Hematopoietic multipotent progenitor cell treated with erythropoietin and hydrocortisone succinate and interleukin-3 and kit ligand, for 15 days (in vitro differentiated cells): ENCODE measurements at places on chromosomes 12 and 14.

DNA sequence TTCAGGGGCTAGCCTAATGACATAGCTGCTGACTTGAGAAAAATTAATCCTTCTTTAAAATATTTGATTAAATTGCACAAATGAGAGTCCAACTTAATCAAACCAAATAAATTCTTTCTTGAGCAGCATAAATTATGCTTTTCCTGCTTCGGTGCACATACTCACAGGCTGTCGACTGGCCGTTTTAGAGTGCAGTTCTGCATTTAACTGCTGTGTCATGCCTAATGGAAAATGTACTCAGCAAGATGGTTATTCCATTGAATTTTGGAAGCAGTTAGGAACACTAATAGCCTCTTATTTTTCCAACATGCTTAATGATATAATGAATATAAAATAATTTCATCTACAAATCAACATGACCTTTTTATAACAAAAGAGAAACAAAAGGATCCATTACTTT lies 266.1 kb upstream of the LRIG3 start:
- DNase-seq, result no peak

- no peak for DNase-seq
Observed at GRCh38 chr14:70050136-70050535, 138.6 kb downstream of the SLC8A3 start.

GRCh38 chr14:22973217-22974032 lies 8.9 kb downstream of the AJUBA start:
- DNase-seq, result peak; percentile 59

- no peak for DNase-seq
Observed at GRCh38 chr14:95026851-95027463, 130.4 kb downstream of the DICER1 start.

DNA sequence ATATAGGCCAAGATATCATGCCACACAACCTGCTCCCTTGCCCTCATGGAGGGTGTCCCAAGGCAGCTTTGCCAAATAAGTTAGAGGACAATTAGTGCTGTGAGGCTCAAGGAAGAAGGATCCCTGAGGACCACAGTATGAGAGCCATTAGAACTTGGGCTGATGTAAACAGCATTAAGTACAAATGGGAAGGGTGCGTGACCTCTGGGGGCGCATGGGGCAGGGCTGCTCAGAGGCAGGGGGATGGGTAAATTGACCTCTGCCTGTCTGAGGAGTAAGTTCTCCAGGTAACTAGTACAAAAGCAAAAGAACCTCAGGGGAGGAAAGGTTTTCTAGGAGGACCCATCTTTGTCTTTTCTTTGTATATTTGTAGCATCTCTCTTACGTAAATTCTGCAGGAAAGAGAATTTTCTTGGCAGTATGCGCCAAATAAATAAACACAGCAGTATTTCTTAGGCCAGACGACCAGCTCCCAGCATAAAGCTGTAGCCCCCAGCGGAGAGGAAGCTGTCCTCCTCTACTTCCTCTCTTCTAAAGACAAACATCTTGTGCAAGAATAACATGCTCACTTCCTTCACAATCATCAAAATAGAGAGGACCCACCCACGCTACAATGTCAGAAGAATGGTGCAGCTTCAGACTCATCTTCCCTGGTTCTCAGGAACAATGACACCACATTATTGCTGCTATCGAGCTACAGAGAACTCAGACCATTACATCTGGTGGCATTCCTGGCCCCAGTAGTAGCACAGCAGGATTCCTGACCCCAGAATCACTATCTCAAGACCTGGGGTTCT lies 16.4 kb upstream of the VWF start:
- DNase-seq, result no peak

GRCh38 chr12:27013611-27014084 lies 536 bp downstream of the TM7SF3 start:
- DNase-seq, result peak; percentile 31

DNA sequence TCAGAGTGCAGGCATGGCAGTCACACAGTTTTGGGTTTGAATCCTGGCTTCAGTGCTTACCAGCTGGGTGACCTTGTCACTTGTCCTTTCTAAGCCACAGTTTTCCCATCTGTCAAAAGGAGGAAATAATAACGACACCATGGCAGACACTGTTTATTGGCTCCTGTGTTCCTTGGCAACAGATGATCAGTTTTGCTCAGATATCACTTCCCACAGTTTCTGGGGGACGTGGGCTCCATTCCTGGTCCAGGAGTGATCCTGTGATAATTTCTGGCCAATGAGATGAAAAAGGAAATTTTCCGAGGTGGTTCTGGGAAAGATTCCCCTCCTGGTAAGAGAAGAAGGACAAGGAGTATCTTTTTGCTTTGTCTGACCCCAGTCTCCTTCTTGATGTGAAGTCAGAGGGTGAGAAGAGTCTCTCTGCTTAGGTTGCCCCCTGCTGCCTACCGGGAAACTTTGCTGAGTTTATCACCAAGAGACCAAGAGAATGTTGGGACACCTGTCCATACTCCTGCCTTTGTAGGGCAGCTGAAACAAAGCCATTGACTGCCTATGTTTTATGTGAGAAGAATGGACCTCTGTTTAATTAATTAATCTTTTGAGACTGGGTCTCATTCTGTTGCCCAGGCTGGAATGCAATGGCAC lies 178.9 kb upstream of the NRXN3 start:
- no peak for DNase-seq

- no peak for DNase-seq
Observed at GRCh38 chr12:69648476-69648875, 37.8 kb upstream of the LRRC10 start.

DNA sequence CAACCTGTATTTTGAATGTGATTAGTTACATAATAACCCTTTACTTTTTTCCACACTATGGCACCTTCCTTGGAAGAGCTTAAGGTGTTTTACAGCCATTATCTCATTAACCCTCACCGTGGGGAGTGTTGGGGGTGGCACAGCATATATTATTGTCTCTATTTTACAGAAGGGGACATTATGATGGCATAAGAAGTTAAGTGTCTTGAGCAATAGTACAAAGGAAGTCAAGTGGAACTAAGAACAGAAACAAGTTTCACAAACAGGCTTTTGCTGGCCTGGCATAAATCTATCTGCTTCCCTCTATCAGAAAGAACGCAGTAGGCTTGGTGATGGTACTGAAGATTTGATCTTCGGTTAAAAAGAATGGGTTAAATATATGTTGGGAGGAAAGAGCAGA lies 169.7 kb upstream of the OTX2 start:
- DNase-seq, result no peak
